T-helper 2 cell treated with Interferon-gamma antibody and Interleukin-4, amounts not matched to agents 5 μg/mL and 100 μg/mL, for 36 hours (primary cell): ENCODE measurements at places on chromosomes 5 and 9.

DNA sequence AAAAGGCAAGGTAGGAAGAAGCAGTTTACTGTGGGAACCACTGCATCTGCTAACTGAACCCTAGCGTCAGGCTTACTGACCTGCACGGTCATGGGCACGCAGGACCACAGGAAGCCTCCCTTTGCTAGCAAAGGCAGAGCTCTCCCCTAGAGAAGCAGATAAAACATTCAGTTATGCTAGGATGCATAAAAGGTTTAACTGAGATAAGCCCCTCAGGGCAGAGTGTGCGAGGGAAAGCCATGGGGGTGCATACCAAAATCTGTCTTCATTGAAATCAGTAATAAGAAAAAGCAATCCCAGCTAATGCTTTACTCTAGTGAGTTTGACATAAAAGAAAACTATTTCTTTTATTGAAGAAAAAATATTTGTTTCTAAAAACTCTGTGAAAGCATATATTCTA is 2403.7 kb upstream of the C9orf72 start:
- H3K27ac ChIP-seq: no peak overlapping the region
- no peak for DNase-seq
- no peak overlapping the region for H3K4me3 ChIP-seq

DNA sequence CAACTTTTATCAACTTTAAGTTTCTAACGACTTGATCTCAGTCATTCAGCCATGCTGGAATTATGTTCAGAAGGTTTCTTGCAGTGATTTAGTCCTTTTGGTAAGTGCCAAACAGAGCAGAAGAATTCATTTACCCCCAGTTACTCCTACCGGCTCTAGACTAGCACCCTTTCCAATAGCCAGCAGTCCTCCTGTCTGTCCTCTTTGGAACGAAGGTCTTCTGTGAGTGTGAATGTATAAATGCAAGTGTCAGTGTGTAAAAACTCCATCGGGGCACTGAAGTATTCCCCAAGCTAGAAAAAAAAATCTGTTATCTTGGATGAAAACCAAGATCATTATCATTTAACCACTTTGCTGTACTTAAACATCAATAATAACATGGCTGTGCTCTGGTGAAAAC is 64.4 kb downstream of the GLIS3 start:
- no peak overlapping the region for H3K4me3 ChIP-seq
- H3K4me1 ChIP-seq: peaks cover 15% of the 10 kb centered on the region
- peaks cover 4% of the 10 kb centered on the region for H3K36me3 ChIP-seq
- no peaks in the 10 kb centered on the region for H3K27me3 ChIP-seq

- DNase-seq: no peak
- H3K4me3 ChIP-seq: peak overlapping the region; percentile 45
- no peaks in the 10 kb centered on the region for H3K27me3 ChIP-seq
- H3K27ac ChIP-seq: peak overlapping the region; percentile 64
- peaks cover 11% of the 10 kb centered on the region for H3K36me3 ChIP-seq
Observed at GRCh38 chr9:128061275-128061960, 5.7 kb downstream of the NAIF1 start.

GRCh38 chr9:127539259-127539981 is 72.7 kb upstream of the STXBP1 start:
- H3K4me3 ChIP-seq: no peak overlapping the region
- H3K4me1 ChIP-seq: peaks cover 3% of the 10 kb centered on the region
- H3K27ac ChIP-seq: no peak overlapping the region

DNA sequence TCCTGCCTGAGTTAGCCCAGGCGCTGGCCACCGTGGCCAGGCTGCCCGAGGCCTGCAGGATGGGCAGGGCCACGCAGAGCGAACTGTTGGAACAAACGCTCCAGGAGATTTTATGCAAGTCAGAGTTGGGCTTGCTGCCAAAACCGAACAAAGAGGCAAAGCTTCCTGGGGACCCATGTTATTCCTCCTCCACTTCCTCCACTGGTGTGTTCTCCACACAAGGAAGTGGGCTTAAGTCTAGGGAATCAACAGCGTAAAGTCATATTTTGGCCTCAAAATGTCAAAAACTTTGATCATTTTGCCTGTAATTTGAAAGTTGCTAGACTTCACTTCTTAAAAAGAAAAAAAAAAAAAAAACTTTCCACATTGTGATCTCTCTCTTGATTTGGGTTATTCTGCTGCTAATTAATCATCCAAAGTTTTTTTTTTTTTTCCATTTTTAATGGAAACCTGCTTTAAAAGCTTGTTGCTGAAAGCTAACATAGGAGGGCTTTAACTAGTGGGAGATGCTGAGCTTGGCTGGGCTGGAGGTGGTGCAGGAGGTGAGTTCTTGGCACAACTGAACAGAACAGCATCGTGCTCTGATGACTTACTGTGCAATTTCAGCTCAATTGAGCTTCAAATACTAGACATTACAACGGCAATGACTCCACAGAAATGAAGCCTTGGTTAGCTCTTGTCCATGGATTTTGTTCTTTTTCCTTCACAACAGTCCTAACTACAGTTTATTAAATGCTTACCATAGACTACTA is 73.0 kb downstream of the PTPDC1 start:
- H3K4me3 ChIP-seq: no peak overlapping the region
- no peak overlapping the region for H3K27ac ChIP-seq
- no peaks in the 10 kb centered on the region for H3K27me3 ChIP-seq
- no peak for DNase-seq
- H3K36me3 ChIP-seq: no peaks in the 10 kb centered on the region
- peaks cover 8% of the 10 kb centered on the region for H3K4me1 ChIP-seq

- DNase-seq: no peak
- no peak overlapping the region for H3K4me3 ChIP-seq
- H3K36me3 ChIP-seq: peaks cover 20% of the 10 kb centered on the region
- H3K27me3 ChIP-seq: no peaks in the 10 kb centered on the region
Observed at GRCh38 chr9:7121055-7121454, 363.3 kb downstream of the KDM4C start.

DNA sequence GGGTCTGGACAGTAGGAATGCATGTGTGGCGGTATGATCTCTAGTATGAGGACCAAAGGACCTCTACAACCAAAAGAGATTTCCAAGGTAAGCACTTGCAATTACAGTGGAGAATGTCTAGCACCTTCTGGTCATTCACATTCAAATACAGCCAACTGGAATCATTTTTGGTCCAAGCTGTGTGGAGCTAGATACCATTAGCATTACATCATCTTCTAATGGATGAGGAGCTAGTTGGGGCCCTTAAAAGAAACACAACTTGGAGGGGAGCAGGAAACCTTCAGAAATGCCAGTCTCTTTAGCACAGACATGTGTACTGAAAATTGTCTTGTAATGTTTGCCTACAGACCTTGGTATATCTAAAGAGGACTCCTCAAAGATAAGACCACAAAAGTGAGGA is 244.7 kb downstream of the BNC2 start:
- H3K27me3 ChIP-seq: no peaks in the 10 kb centered on the region
- H3K27ac ChIP-seq: no peak overlapping the region
- H3K36me3 ChIP-seq: no peaks in the 10 kb centered on the region
- no peak overlapping the region for H3K4me3 ChIP-seq
- DNase-seq: no peak
- no peaks in the 10 kb centered on the region for H3K4me1 ChIP-seq
